Kidney glomerular epithelial cell (primary cell): ENCODE measurements at places on chromosomes 5 and 9.
A peak's percentile ranks its signal among the peaks of the same experiment; 100 is the strongest.

DNA sequence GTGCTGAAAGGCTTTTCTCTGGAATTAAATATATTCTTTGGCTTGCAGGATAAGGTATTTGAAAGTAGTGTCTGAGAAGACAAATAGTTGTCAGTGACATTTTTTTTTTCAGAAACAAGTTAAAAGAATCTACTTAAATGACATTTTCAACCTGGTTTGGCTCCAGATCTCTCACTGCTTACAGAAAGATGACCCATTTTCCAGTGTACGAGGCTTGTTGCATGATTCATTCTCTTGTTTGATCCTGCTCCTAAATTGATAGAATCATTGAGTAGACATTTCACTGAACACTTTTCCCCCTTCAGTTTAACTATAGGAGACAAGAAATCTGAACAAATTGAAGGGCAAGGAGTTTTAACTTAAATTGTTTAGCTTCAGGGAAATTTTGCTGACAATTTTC is 546.1 kb downstream of the ZNF608 start:
- no peak for DNase-seq

DNA sequence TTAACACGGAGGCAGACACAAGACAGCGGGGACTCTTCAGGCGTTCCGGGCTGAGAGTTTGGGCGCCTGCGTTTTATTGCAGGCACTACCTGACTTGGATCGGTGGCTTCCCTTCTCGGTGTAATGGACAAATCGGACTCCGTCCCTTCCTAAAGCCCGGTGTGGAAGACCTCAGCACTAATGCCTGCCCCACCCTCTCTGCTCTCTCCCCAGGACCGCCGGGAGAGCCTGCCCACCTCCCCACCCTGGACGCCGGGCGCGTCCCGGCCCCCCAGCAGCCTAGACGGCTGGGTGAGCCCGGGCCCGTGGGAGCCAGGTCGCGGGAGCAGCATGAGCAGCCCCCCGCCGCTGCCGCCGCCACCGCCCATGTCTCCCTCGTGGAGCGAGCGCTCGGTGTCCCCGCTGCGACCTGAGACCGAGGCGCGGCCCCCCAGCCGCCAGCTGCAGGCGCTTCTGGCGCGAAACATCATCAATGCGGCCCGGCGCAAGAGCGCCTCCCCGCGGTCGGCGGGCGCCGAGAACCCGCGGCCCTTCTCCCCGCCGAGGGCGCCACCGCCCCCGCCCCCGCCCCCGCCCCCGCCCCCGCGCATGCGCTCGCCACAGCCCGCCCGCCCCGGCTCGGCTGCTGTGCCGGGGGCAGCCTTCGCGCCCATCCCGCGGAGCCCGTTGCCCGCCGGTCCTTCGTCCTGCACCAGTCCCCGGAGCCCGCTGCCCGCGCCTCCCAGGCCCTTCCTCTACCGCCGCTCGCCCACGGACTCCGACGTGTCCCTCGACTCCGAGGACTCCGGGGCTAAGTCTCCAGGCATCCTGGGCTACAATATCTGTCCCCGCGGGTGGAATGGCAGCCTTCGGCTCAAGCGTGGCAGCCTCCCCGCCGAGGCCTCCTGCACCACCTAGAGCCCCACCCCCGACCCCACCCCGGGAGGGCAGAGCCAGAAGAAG is 4.6 kb upstream of the MYOZ3 start:
- DNase-seq: no peak

DNA sequence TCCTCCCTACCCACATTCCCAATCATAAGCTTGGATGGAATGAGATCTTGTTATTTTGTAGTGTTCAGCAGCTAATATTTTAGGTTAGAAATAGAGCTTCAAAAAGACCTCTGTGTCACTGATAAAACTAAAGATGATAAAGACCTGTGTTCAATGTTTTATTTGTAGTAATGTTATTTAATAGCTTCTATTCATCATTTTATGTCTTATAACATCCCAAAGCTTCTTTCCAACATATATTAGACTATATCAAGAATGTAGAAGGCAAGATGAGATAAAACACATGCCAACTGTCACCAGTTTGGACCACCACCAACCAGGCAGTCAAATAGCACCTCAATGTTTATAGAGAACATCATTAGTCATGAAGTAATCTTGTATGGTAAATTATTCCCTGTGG is 409.5 kb upstream of the ITGA1 start:
- DNase-seq: no peak

- peak; percentile 18 for DNase-seq
Measured at GRCh38 chr5:140868721-140869554, at the start of gene PCDHA11. PCDHA11 (plus strand) TSS chr5:140868957; CDS start chr5:140869104, 147 bp downstream.

GRCh38 chr9:81559709-81560108 is 129.6 kb downstream of the TLE1 start:
- DNase-seq: peak; percentile 95

- no peak for DNase-seq
Measured at GRCh38 chr5:151598984-151599383, 7.9 kb upstream of the FAT2 start.

GRCh38 chr9:21491756-21492155 is 9.6 kb upstream of the IFNE start:
- DNase-seq: no peak

DNA sequence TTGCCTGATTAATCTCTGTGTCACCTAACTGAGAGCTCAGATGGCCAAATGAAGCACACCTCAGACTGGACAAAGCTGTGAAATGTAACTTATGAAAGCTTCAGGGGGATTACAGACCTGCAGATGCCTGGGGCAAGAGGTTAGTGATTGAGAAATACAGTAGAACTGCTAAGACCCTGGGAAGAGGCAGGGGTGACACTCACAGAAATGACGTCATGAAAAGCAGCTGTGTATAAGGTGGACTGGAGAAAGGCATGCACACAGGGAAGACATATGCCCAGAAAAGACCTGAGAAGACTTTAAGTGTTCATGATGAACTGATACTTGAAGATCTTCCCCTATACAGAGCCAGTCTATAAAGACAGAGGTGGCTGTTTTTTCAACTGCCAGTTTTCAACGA is 49.3 kb upstream of the SPTLC1 start:
- DNase-seq: no peak

DNA sequence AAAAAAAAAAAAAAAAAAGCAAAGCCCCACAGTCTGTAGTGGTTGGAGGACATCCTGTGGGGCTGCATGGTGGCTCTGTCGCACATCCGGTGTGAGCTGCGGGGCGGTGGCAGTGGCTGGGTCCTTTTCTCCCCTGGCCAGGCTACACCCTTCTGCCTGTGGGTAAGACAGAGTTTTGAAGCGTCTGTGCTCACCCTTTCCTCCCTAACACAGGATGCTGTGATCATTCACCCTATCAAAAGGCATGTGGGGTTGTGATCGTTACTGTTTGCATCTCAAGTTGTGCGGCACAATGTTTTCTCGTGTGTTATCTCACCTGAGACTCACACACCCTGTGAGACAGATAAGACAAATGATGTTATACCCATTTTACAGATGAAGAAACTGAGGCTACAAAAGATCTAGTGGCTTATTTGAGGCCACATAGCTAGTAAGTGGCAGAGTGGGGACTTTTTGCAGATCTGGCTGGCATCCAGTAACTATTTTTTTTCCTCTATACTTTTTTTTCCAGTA is 17.5 kb downstream of the IRF1 start:
- no peak for DNase-seq

DNA sequence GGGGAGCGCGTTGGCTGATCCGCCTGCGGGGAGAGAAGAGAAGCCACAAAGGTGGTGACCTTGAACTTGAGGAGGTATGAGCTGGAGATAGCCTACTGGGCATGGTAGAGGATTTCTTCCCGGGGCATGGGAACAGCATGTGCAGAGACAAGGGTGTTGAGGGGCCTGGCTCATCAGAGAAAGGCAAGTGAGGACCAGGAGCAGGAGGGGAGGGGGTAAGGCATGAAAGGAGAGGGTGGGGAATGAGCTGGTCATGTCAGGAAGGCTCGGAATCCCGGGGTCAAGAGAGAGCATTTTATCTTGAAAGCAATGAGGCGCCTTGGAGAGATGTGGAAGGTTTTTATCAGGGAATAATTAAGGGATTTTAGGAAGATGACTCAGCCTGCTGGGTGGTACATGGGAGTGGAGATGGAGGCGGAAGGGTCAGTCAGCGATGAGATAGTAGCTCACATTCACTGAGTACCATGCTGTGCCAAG is 121.1 kb downstream of the LHX2 start:
- DNase-seq: no peak

GRCh38 chr9:4970970-4971641 is 14.0 kb upstream of the JAK2 start:
- no peak for DNase-seq

DNA sequence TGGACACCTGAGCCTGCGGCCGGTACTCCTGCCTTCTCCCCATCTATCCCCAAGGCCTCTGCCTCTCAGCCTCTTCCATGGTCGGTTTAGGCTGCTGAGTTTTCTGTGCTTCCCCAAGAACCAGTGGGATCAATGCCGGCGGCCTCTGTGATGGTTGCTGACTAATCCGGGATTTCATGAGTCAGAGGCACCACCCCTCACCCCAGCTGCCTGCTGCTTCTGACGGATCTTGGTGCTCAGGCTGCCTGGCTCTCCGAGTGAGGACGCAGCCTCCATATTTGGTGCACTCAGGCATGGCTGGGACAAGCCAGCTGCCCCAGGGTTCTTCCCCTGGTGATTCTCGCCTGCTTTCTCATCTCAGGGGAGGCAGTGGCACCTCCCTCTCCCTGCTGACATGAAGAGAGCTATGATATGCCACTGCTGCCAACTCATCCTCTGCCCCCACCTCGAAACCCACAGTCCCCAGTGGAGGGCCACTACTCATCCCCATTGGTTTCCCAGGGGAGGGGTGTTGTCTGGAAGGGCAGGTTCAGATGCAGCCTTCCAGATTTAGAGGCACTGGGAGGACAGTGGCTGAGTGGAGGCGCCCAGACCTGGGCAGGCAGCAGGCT is 3.3 kb upstream of the MAN1B1 start:
- peak; percentile 96 for DNase-seq

DNA sequence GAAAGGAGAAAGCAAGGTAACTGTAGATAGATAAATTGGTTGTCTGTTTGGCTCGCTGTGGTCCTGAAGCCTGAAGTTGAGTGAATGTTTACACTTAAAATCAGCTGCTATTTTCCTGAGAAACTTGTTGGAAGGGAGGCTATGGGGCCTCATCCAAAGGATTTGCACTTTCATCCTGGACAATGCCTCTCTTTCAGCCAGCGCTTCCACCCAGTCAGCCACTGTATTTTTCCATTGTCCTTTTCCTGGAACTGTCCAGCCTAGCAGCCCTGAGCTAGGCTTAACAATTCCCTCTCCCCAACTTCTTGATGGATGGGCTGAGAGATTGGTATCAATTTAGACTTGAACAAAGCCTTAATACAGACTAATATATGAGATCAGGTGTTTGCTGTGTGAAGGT is 429.2 kb downstream of the DMAC1 start:
- no peak for DNase-seq

DNA sequence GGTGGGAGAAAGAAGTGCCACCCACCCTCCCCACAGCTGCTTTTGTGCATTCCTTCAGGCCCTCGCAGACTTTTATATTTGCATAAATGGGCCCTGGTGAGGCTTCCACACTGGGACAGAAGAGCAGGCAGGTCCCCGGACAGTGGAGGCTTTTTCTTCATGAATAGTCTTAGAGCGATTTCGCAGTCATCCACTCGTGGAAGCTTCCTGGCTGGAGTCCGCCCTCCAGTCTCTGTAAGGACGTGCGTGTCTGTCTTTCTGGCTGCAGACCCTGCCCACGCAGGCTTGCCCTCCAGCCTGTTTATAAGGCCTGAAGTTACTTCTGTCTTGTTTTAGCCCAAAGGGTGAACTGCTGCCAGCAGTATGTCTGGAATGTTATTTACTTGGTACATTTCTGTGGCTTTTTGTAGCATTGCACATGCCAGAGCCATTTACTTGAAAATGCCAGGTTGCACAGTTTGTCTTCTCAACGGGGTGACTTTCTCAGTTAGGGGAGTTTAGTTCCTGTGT is 195.7 kb downstream of the AOPEP start:
- DNase-seq: peak; percentile 93

DNA sequence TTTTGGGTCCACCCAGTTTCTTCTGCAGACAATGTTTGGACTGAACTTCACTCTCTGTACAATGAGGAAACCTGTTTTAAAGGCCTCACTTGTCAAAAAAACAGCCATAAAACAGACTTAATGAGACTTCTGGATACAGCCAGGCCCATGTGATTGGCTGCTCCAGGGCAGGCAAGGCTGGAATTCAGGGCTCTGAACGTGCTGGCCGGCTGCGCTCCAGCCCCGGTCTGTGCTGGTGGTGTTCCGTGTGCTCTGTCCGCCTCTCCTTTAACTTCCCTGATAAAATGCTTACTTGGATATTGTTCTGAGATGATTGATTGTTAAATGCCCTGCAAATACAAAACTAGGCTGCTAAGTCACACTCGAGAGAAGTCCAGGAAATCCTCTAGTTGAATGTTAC is 131.2 kb upstream of the KLF4 start:
- DNase-seq: no peak

GRCh38 chr9:69186841-69187611 is 12.9 kb downstream of the TJP2 start:
- DNase-seq: peak; percentile 36

GRCh38 chr5:143376911-143377813 is 26.3 kb downstream of the NR3C1 start:
- DNase-seq: peak; percentile 86

GRCh38 chr5:92775711-92776615 is 805.1 kb downstream of the NR2F1-AS1 start:
- DNase-seq: no peak

- DNase-seq: peak; percentile 88
Measured at GRCh38 chr5:96049398-96050272, 88.0 kb upstream of the ELL2 start.

DNA sequence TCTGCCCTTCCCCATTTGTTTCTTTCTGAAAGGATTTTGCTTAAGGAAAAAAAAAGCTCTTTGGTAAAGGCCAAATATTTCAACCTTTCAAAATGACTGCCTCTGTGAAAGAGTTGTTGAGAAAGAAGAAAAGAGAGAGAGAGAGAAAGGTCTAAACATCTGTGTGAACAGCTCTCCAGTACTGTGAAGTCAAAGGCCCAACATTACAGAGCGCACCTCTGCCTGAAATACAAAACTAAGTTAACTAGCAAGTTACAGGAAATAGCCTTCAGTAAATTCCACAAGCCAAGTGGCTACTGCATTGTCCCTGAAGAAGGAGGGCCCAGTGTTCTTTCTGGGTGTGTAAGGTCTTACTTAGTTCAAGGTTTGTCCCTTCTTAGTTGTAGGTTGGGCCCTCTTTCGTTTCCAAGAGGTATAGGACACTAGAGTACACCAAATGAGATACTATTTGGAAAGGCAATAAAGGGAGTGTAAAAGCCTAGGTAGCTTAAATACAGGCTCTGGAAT is 104.4 kb downstream of the THBS4 start:
- DNase-seq: no peak

- DNase-seq: no peak
Measured at GRCh38 chr9:72903103-72903502, 49.8 kb downstream of the ALDH1A1 start.
